Stimulated activated CD4-positive, alpha-beta T cell treated with anti-CD3 and anti-CD28 coated beads, Interleukin-15, amount 100 ng/mL, for 24 hours (primary cell): ENCODE measurements at places on chromosomes 4 and X.

DNA sequence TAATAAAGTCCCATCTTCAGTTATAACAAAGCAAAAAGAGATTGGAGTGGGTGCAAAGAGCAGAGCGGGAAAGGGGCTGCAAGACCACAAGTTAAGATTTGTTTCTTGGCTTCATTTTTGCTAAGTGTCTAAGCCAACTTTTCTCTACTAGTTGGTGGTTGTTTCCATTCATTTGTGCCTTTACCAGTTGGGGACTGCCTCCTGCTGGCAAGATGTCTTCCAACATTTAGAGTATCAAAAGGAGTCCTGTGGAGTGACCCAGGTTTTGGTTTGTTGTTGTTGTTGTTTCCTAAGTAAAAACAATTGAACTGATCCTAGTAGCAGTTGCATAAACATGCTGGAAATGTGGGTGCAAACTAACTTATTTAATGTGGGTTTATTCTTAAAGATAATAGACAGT lies 121.1 kb downstream of the SPATA18 start:
- DNase-seq, result no peak

DNA sequence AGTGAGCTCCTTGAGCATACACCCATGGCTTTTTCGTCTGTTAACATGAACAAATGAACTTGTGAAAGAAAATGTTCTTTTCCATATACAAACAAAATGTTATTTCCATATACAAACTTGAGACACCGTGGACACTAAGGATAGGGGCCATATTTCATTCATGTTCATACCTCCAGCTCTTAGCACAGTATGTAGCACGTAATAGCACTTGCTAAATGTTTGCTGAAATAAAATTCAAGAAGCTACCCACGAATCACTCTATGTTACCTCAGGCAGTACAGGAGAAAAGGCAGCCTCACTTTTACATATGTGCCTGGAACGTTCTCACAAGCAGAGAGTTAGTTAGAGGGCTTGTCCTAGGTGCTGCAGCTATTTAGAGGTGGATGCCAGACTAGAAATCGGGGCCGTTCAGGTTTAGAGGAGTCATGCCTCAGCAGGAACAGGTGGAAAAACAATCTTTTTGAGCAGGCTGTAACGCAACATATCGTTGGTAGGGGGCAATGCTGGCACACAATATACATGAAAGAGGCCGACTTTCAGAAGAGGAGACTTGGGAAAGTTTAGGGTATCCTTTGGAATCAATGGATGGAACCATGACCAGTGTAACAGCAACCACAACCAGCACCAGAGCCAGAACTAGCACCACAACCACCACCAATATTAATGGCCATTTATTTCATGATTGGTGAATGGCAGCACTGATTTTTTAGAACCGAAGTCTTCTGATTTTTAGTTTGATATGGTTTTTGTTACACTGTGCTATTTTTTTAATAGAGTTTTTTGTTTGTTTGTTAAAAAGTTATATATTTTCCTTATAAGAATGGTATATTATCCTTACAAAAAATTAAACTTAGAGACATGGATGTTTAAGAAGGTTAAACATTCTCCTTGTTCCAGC lies 14.8 kb upstream of the PAQR3 start:
- DNase-seq, result peak; percentile 4

DNA sequence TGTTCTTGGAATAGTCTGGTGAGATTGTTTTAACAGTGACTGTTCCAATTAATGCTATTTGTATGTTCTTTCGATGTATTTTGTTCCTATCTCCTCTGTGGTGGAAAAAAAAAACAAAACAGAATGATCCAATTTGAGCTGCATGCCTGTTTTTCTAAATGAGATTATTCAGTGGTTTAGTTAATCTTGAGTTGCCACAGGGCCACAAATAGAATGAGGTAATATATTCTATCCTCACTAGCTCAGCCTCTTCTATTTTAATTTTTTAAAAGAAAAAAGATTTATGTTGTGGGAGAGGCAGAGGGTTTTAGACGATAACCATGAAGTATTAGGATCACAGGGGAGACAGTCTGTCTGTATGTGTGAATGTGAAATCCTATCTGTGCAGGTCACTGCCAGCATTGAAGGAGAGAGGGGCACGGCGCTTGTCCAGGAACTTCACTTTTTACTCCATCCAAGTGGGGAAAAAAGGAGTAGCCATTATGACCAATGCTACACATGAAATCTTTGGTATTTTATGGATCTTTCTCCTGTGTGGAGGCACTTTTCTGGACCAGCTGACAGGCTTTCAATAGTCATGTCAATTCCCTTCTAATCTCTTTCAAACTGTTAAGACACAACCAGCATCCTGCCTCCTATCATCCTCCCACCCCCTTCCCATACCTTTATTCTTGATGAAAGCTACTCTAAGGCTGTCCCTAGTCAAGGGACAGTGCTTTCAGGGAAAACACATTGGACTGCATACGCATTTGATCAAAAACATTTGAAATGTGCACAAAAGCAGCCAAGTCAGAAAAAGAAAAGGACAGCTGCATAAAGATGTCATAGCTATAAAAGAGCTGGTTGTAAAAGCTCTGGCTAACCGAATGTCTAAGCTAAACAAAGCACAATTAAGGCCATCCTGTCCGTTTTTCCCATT lies 1063.8 kb upstream of the INTU start:
- DNase-seq, result no peak

DNA sequence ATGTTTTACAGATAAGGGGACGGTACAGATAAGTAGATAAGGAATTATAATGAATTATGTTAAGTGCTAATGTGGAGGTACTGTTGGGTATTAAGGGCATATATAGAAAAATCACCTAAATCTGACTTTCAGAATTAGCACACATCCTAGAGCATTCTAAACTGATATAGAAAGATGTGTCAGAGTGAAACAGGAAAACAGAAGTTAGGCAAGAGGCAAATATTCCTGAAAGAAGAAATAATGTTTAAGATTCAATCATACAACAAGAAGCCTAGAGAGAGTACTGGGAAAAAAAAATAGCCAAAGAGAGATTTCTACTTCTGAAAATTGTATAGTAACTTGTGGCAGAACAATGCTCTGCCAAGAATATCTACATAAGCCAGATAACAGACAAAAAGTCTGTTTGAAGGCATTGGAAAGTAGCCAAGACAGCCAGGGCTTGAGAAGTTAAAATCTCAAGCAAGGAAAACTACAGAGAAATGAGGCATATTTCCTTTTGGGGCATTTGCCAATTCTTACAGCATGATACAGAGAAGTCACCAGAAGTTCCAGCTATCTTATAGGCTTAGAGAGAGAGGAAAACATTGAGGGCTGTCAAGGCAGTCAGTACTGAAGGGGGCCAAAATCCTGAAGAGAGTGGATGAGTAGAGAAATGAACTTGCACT lies 646.0 kb downstream of the RPA4 start:
- no peak for DNase-seq

DNA sequence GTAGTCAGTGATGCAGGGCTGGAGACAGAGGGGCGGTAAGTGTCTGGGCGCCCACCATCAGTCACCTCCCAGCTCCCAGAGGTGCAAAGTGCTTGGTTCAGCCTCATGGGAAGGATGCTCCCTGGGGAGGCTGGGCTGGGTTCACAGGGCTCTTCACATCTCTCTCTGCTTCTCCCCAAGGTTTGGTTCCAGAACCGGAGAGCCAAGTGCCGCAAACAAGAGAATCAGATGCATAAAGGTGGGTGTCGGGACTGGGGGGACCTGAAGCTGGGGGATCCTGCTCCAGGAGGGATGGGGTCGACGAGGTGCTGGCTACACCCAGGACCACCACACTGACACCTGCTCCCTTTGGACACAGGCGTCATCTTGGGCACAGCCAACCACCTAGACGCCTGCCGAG lies 10.1 kb downstream of the SHOX start:
- DNase-seq, result no peak

GRCh38 chr4:132982151-132982550 lies 166.9 kb upstream of the PCDH10 start:
- DNase-seq, result no peak

GRCh38 chrX:38379088-38379487 lies 26.7 kb downstream of the OTC start:
- DNase-seq, result no peak
